ENCODE measurements at places on chromosomes 4 and X.

DNA sequence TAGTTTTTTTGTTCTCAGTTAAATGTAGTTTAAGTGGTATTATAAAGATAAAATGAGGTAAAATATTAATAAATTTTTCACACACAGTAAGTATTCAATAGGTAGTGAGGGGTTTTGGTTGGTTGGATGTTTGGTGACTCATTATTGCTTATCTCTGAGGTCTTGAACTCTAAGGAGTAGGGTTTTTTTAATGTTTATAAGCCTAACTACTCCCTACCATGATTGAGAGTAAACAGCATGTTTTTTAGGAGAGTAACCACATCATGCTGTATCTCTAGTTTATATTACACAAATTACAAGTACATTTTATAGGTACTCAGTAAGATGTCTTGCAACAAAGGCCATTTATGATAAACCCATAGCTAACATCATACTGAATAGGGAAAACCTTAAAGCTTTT lies 181.6 kb downstream of the MAPK10 start:
- DNase-seq: no peak

DNA sequence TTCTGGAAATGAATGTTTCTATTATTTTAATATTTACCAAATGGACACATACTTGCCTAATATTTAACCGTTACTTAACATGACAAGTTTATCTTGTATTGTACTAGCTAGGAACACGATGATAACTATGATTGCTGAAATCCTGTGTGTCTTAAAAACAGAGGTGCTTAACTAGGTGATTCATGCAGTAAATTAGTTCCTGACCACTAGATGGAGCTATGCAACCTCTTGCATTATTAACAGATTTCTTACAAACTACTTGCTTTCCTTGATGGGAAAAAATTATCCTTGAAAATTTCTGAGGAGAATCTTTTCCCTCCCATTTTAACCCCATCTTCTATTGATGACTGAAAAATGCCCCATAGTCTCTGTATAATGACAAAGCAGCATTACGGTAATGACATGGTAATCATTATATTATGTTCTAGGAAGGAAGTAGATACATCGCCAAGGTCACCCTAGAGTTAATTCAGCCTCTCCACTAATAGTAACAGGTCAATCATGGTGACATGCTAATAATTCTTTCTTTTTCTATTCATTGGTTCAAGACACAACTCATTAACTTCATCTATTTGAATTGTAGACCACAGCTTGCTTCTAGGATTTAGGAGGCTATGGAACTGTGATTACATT lies 844.2 kb downstream of the RAPGEF2 start:
- DNase-seq: peak; percentile 25

DNA sequence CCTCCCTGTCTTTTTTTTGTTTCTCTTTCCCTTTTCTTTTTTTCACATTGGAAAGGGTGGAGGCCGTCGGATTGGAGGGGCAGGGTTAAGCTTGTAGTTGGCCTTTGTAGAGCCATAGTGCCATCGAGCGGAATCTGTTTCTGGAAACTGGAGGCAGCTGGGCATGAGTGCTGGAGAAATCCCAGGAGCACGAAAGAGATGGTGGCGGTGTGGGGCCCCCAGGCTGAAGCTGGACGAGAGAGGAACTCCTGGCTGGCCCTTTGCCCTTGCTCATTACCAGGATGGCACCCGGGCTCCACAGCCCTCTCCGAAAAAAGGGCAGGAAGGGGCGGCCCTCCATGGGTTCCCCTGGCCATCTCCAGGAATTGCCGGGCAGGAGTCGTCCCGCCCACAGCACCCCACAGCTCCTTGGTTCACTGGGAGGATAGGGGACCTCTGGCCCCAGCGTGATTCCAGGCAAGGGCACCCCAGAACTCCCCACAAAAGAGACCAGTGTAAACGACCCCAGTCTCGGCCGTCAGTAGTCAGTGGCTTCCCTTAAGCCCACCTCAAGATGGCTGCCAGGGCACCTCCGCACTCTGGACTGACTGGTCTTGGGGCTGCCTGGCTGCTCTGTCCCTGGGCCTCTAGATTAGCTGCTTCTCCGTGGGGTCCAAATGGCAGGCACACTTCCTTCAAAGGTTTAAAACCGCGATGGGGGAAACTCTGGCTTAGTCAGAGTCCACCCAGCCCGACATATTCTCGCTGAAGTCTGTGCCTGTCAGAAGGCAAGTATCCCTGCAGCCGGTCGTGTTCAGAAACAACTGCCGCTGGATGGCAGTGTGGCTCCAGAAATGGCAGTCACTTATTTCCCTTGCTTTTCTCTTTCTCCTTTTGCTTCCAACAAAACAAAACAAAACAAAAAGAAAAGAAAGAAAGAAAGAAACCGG lies 74.1 kb downstream of the NBDY start:
- no peak for DNase-seq

- no peak for DNase-seq
Measured at GRCh38 chrX:65588795-65589194, 54.2 kb upstream of the LAS1L start.

GRCh38 chr4:20318001-20318908 lies 66.5 kb downstream of the SLIT2 start:
- DNase-seq: peak; percentile 16

DNA sequence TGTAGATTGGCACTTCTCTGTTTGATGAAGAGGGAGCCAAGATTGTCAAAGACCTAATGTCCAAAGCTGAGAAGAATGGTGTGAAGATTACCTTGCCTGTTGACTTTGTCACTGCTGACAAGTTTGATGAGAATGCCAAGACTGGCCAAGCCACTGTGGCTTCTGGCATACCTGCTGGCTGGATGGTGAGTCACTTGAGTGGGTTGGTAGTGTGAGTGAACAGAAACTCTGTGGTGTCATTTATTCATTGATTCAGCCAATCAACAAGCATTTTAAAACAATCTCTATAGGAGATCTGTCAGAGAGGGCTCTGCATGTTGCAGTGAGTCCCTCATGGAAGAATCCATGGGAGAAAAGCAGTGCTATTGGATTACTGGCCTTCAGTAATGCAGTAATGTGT lies 16.3 kb downstream of the TAF9B start:
- no peak for DNase-seq

GRCh38 chrX:24782011-24782410 lies 88.3 kb downstream of the POLA1 start:
- DNase-seq: no peak

DNA sequence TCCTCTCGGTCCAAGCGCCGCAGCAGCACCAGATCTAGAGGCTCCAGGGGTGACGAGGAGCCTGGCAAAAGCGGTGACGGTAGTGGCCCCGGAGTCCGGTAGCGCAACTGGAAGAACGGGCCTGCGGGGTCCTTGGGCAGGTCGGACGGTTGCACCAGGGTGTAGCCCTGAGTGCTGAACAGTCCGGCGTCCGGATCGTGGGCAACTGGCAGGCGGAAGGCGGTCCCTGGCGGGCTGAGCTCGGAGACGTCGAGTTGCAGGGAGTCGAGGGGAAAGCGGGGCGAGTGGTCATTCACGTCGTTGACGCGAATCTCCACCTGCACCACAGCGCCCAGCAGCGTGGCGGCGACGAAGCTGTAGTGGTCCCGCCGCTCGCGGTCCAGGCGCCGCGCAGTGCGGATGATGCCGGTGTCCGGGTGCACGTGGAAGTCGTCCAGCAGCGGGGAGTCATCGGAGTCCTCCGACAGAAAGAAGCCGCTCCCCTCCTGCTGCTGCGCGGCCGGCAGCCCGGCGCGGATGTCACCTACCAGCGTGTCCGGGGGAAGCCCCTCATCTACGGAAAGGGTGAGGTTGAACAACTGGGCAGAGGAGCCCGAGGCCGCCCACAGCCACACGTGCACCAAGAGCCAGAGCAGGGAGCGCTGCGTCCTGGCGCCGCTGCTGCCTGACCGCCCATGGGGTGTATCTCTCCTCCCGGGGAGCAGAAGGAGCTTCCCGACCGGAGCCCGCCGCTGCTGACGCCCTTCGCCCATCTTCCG lies 837 bp downstream of the DCHS2 start:
- DNase-seq: no peak

GRCh38 chr4:2072971-2073807 lies 14.1 kb downstream of the NAT8L start:
- DNase-seq: no peak

DNA sequence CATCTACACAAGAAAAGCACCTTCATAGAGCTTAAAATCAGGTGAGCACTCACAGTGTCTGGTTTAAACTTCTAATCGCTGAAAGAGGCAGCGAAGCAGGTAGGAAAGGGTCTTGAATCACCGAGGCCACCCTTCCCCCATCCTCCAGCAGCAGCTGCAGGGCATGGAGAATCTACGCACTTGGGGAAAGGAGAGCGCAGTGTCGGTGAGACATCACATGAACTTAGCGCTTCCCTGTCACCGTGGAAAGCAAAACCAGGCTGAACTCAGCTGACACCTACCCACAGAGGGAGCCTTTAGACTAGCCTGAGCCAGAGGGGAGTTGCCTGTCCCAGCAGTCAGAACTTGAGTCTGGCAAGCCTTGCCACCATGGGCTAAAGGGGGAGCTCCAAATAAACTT lies 197.2 kb upstream of the ZFP42 start:
- no peak for DNase-seq

GRCh38 chrX:21756785-21757529 lies 959 bp downstream of the SMPX start:
- DNase-seq: no peak

DNA sequence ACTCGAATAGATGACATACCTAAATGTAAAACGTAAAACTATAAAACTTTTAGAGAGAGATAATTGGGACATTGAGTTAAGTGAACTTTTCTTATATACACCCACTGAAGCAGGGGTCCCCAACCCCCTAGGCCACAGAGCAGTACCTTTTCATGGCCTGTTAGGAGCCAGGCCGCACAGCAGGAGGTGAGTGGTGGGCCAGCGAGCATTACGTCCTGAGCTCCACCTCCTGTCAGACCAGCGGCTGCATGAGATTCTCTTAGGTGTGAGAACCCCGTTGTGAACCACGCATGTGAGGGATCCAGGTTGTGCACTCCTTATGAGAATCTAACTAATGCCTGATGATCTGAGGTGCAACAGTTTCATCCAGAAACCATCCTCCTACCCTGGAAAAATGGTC lies 114.8 kb downstream of the HMX1 start:
- no peak for DNase-seq

GRCh38 chr4:102759831-102760644 lies 730 bp downstream of the MANBA start:
- DNase-seq: no peak

- no peak for DNase-seq
Measured at GRCh38 chrX:132200976-132201375, 18.3 kb downstream of the RAP2C start.

DNA sequence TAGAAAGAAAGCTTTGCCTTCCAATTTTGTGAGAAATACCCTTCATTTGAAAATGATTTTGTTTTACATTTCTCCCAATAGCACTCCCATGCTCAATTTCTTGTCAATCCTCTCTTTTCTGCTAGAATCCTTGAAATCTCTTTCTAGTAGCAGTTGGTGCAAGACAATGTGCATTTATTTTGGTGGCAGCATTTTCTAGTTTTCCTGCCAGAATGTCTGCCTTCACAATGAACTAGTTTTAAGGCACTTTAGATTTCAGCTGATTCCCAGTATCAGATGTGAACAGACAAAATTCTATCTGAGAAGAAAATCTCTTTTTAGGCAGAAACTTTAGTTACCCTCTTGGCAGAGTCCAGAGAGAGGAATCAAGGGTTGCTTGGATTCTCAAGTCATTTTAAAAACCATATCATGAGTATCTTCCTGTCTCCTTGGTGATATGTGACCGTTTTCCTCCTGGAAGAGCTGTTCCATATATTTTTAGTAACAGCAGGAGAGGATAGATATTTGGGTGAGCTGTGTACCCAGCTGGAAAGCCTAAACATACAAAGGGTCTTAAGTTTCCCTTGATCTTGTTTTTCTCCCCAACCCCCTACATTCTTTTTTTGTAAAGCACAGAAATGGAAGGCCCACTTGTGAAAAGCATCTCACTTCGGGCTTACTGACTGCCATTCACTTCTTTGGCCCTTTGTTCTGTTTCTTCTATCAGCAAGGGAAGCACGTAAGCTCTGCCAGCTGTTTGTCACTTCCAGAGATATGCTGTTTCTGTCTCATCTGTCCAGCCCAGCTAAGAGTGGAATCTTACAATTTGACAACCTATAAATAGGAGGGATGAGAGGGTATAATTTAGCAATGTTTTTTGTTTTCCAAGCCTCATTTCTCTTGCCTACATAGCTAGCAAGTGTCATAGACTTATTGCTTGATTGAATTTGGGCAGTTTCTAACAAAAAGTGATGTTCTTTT lies 38.7 kb downstream of the TSPAN7 start:
- DNase-seq: no peak

- no peak for DNase-seq
Measured at GRCh38 chrX:137549073-137549472, 16.9 kb upstream of the ZIC3 start.

DNA sequence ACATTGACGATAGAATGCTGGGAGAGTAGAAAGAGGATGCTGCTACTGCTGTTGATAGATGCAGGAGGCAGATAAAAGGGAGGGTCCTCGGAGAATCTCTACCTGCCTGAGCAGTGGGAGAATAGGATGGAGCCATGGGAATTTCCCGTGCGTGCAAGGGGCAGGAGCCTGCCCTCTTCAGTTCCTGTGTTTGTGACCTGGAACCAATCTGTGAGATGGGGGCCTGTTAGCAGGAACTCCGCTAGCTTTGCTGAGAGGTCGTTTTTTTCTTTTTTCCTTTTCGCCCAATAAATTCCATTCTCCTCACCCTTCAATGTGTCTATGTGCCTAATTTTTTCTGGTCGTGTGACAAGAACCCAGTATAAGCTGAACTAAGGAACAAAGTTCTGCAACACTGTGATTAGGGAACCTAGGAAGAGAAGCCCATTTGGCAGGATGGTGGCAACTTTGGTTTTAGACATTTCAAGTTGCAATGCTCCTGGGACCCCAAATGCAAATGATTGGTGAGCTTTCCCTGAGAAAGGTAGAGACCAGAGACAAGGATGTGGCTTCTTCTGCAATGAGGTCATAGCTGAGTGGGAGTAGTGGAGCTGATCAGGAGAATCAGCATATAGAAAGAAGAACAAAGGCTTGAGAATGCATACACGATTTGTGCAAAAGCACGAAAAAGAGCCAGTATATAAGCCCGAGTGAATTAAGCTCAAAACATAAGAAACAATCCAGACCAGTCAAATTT lies 23.9 kb downstream of the SLC39A8 start:
- no peak for DNase-seq

GRCh38 chr4:81495345-81495744 lies 23.6 kb upstream of the RASGEF1B start:
- DNase-seq: no peak

- no peak for DNase-seq
Measured at GRCh38 chr4:7335344-7336066, 99.2 kb downstream of the PSAPL1 start.

GRCh38 chr4:27986476-27986875 lies 1125.8 kb downstream of the STIM2 start:
- no peak for DNase-seq

- DNase-seq: no peak
Measured at GRCh38 chr4:17567271-17567670, 9.7 kb upstream of the LAP3 start.

DNA sequence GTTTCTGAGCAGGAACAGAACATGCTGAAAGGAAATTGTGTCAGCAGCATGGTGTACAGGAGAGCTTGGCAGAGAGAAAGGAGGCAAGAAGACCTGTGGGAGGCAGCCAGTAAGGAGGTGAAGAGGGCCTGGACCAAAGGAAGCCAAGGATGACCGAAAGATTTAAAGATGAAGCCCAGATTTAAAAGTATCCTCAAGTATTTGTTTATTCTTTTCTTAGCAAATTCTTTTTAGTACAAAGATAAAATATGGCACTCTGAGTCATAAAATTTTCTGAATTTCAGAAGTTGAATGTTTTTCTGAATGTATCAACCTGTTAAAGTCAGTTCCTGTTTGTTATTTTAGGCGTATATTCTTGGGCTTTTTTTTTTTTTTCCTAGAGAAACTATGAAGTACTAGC lies 3.5 kb downstream of the PKD2 start:
- DNase-seq: no peak

GRCh38 chr4:180031330-180031729 lies 2211.9 kb upstream of the TENM3 start:
- DNase-seq: no peak

All from NCI-H1930 (cell line).